Epithelial cell of prostate (primary cell): ENCODE measurements at places on chromosomes 6 and 20.

DNA sequence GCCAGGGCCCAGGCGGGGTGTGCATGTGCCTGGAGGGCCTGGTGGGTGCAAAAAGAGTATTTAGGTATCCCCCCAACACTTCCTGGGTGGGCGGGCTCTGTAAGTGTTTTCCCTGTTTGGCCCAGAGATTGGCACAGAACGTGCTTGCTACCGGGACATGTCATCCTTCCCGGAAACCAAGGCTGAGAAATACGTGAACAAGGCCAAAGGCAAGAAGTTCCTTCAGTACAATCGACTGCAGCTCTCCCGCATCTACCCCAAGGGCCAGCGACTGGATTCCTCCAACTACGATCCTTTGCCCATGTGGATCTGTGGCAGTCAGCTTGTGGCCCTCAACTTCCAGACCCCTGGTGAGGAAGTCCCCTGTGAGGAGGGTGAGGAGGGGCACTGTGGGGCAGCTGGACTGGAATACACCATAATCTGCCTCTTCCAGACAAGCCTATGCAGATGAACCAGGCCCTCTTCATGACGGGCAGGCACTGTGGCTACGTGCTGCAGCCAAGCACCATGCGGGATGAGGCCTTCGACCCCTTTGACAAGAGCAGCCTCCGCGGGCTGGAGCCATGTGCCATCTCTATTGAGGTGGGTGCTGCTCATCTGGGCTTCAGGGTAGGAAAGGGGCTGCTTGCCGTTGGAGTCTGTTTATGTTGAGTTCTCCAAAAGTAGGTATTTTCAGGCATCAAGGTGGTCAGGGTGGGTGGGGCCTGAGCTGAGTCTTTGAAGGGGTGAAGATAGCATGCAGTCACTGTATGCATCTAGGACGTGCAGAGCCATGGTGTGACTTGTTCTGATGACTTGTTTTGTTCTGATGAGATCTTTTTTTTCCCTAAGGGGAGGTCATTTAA is 35.2 kb downstream of the PLCG1 start:
- no peak for DNase-seq

DNA sequence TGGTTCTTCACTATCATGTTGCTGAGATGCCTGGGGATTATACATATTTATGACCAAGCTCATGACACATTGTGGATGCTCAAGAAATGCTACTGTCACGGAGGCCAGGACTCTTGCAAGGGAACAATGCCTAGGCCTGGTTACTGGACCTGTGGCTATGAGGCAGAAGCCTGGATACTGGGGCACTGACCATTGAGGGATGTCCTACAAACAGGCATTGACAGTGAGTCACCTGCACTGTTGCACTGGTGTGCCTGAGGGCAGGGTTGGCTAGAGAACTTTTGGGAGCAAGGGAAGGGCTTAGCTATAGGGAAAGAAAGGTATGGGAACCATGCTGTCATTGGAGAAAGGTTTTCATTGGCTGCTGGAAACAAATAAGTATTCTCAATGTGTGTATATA is 313.1 kb upstream of the SUPT3H start:
- DNase-seq = no peak

- DNase-seq = no peak
These were observed 80.1 kb upstream of the PTPRK start for GRCh38 chr6:128600397-128600951.

DNA sequence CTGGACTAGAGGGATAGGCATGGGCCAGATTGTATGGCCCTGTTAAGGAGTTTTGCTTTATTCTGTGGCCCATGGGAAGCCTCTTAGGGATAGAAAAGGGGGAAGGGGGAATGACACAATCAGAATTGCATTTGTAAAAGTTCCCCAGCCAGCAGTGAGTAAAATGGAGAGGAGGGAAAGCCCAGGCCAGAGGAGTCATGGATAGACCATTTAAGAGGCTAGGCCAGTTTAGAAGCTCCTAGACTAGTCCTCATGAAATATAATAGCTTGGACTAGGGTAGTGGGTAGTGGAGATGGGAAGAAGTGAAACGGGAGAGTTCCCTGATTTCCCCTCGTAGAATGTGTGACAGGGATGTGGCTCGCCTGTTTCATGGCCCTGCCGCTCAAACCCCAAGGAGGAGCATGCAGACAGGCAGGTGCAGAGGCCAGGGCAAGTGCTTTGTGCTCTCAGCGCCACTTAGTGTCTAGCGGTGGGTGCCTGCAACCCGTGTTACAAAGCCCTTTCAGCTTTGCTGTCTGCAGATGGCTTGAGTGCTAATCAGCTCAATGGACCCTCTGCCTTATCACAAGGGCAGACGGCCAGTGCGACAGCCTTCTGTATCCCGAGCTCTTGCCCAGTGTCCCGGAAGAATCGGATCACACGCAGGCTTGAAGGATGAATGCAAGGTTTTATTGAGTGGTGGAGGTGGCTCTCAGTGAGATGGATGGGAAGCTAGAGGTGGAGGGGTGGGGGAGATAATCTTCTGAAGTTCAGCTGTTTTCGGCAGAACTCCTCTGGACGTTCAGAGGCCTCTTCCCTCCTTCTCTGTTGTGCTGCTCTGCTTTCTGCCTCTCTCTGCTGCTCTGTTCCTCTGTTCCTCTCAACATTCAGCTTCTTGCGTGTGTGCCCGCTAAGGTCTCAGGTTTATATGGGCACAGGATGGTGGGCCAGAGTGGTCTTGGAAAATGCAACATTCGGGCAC is 141.1 kb downstream of the CEP57L1 start:
- no peak for DNase-seq

DNA sequence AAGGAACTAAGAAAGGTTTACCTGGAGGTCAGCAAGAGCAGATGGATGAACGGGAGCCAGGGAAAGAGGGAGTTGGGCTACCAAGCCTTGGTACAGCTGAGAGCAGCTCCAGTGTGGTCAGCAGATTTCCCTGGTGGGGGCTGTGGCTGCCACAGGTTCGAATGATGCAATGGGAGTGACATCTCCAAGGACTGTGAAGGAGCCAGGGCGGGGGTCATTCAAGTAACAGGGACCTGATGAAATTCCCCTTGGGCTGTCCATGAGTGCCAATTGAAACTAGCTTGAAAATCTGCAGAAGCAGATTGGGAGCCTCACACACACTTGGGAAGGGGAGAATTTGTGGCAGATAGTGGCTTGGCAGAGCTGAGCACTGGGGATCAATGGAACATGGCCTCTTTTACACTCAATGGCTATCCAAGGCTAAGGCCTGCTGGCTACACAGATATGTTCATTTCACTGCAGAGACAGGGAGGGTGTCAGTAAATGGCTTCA is 247.0 kb upstream of the ECI2 start:
- no peak for DNase-seq

DNA sequence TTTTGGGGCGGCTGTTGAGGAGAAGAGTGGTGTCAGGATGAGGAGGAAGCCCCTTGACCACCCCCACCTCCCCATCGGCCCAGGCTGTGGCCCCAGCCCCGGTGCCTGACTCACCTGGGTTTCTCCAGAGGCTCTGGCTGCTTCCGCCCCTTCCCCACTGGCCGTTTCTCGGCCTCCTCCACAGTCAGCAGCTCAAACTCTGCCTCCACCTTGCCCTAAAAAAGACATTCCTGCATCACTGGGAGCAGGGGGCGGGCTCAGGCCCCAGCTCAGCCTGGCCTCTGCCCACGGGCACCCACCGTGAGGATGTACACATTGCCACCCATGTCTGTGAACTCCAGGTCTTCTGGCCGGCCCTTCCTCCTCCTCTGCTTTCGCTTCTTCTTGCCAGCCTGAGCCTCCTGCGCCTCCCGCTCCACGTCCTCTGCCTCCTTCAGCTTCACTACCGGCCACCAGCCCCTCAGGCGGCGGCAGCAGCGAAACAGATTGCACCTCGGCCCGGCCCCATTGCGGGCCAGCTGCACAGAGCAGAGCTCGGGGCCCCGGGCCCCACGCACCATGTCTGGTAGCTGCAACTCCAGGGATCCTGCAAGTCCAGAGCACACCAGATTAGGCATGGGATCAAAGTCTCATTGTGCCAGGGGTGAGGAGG is 17.3 kb downstream of the ERGIC3 start:
- no peak for DNase-seq

DNA sequence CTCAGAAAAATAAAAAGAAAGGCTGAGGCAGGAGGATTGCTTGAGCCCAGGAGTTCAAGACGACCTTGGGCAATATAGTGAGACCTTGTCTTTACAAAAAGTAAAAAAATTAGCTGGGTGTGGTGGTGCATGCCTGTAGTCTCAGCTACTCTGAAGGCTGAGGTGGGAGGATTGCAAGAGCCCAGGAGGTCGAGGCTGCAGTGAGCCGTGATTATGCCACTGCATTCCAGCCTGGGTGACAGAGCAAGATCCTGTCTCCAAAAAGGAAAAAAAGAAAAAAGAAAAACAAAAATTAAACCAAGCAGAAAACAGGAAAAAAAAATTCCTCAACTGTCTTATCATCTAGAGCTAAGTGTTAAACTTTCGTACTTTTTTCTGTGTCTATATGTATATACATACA is 12.4 kb upstream of the SRSF3 start:
- DNase-seq = no peak

DNA sequence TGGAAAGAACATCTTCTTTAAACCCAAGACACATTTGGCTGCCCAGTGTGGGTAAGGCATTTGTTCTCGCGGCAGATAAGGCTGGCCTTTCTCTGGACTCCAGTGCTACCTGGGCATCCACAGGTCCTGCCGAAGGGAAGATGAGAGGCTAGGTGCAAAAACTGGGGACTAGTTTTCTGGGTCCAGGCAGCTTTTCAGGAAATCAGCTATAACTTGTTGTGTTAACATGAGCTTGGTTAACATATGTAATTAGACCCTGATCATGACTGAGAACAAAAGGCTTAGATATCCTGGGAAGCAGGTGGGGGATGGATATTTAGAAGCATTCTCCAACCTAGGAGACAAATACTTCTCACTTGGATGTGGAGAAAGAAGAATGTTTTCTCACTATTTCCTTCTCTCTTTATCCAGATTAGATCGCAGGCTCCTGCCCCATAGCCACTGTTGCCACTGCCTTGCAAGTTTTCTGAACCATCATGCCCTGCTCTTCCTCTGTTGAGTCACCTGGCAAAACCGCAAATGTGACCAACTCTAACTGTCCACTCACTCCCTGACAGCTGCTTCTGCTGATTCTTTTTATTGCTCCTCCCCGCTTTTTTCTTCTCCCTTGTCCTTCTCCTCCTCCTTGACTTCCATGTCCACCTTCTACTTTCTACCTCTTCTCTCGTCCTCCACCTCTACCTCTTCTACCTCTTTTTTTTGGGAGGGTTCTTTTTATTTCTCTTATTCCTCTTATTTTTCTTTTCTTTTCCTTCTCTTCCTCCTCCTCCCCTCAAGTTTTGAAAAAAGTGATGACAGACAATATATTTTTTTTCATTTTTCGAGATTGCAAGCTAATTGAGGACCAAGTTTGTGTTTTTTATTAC is 258.1 kb downstream of the UTRN start:
- no peak for DNase-seq

DNA sequence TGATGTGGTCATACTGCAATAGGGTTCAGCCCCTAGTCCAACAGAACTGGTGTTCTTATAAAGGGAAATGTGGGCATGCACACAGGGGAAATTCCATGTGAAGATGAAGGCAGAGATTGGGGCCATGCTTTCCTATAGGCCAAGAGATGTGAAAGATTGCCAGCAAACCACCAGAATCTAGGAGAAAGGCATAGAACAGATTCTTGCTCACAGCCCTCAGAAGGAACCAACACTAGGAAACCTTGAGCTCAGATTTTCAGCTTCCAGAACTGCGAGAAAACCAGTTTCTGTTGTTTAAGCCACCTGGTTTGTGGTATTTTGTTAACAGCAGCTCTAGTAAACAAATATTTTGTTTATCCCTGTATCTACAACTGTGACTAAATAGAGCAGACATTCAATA is 197.6 kb upstream of the CITED2 start:
- no peak for DNase-seq

DNA sequence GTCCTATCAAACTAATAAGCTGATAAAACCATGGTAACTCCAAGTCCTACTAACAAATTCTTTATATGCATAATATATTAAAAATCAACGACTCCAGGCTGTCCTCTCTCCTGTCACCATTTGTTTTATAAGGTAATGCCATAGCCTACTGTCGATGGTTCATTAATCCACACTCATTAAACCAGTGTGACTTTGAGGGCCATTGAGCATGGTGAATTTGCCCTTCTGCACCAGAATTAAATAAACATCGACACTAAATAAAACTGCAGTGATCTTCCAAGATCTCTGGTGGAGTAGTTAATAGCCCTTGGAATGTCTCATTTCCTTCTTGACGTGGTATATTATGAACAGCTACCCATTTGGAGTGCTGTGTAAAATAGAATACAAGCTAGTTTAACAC is 358.5 kb downstream of the CBLN4 start:
- no peak for DNase-seq

- peak; percentile 67 for DNase-seq
These were observed 66.0 kb upstream of the SYNDIG1 start for GRCh38 chr20:24403406-24403805.

- DNase-seq = no peak
These were observed 89.6 kb downstream of the AIG1 start for GRCh38 chr6:143150281-143150680.

- DNase-seq = no peak
These were observed 289.6 kb downstream of the RIMS1 start for GRCh38 chr6:72175916-72176315.

GRCh38 chr6:67896476-67896875 is 738.6 kb upstream of the ADGRB3 start:
- no peak for DNase-seq

GRCh38 chr6:170224694-170225660 is 65.9 kb downstream of the DLL1 start:
- peak; percentile 81 for DNase-seq

GRCh38 chr20:63696306-63696627 is 185 bp upstream of the TNFRSF6B start:
- DNase-seq = peak; percentile 22

GRCh38 chr6:21188505-21189223 is 404.9 kb upstream of the SOX4 start:
- DNase-seq = peak; percentile 49

DNA sequence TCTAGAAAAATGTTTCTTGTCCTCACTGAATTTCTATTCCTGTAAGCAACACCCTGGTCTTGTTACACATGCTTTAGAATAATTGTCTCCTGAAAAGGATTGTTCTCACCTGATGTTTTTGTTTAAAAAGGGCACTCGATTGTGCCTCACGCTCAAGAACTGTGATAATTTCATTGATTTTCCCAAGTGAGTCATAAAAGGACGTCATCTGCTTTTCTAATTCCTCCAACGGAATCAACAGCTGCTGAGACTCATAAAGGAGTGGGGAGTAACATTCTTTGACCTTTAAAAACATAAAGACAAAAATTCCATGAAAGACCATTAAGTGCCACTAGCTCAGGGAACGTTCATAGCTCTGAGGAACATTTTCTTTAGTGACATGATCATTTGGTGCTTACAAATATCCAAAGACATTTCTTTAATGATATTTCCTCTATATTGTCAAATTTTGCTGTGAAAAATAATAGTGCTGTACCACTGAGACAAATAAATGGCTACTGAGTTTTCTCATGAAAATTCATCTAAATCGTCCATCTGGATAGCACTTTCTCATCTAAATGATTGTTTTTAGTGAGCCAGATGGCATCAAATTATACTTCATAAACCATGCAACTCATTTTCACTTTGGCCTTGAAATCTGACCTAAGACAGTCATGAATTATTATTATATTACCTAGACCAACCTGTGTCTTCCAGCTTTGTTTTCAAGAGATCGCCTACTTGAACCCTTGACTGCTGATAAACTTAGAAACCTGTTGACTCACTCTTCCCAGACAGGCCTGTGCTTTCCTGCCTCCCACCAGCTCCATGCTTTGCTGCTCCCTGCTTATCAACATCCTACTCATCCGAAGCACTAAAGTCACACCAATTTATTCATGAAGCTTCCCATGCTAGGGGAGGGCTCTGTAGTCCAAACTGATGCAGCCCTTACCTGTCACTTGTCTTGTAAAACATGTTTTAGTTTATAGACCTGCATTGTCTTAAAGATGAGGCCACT is 178.2 kb downstream of the SYNE1 start:
- DNase-seq = no peak

GRCh38 chr20:40813029-40813431 is 124.0 kb upstream of the MAFB start:
- DNase-seq = no peak
